GM12891 (cell line): ENCODE measurements at places on chromosomes 2 and 18.

- no peak for DNase-seq
These were observed 532.8 kb downstream of the FBXO15 start for GRCh38 chr18:73614812-73615211.

DNA sequence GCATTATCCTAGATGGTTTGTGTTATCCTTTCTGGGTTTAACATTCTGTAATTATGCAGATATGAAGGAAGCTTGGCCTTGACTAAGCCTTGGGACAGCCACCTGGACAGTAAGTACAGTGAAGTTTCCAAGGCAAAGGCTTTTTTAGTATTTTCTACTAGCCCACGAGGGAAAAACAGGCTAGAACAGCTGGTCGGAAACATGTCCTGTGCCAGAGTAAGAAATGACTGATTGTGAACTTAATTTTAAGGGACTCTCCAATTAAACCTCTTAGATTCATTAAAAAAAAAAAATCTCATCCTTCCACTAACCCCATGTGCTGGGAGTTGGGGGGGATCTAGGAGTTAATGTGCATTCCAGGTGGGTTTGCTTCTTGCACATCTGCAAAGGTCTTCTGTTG, 720.8 kb downstream of the SLC4A3 start:
- no peak for DNase-seq

GRCh38 chr2:131543385-131543891, 15.8 kb downstream of the CCDC74A start:
- no peak for DNase-seq

DNA sequence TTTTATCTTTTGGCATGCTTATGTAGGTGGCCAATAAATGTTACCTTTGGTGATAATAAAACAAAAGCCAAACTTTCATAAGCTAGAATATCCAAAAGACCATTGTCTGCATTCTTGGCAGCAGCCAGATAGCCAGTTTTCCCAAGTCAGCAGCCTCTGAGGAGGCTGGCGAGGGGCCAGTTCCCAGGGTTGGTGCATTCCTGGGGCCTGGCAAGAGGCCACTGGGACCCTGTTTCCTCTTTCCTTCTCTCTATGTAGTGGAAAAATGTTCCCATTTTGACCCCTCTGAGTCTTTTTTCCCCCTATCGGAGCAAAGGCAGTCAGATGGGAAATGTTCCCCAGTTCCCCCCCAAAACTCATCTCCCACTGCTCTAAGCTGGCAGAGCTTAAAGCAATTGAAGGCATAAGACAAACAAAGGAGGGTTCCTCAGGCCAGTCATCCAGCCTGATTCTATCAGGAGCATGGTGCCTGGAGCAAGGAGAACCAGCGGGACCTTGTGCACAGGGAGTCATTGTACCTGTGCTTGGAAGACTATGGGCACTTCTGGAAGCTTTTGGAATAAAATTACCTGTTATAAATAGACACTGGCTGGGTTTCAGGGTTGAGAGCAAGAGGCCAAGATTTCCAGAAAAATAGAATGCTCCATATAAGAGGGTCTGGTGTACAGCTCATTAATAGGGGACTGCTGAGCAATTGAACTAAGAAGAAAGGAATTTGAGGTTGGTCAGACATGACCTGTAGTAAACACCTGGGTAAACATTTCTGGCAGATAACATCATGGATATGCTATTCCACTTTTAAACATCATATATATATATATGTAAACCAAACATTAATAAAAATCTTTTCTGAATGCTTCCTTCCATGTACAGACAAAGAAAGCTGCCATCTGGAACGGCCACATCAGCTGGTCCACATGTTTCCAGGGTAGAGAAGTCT, 63.4 kb downstream of the NCKAP5 start:
- DNase-seq: no peak

DNA sequence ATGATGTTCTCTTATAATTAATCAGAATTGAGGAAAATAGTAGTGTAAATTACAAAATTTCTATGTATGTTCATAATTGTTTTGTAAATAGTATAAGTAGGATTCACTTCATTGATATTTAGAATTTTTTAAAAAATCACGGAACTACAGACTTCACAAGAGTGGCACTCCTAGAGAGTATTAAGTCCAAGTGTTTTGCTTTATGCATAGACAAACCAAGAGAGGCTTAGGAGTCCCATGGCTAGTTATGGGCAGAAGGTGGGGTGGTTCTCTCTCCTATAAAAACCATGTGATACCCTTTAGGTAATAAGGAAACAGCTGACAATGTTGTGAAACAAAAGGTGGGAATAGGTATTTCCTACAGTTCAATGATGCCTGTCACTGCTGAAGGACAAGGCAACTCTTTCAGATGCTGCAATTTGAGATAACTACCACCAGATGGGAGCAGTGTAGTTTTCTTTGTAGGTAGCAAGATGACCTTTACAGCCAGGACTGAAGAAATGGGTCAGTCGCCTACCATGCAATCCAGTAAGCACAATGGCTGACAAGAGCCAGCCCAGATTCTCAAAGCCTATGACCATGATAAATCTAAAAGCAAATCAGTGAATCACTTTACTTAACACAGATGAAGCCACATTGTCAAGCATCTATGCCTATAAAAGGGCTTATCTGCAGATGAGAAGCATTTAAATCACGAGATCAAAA, 83.9 kb downstream of the AAK1 start:
- no peak for DNase-seq

GRCh38 chr18:3224223-3224622, 4.5 kb upstream of the MYOM1 start:
- DNase-seq: no peak

- DNase-seq: no peak
These were observed 76.3 kb upstream of the ID2 start for GRCh38 chr2:8605351-8606065.

DNA sequence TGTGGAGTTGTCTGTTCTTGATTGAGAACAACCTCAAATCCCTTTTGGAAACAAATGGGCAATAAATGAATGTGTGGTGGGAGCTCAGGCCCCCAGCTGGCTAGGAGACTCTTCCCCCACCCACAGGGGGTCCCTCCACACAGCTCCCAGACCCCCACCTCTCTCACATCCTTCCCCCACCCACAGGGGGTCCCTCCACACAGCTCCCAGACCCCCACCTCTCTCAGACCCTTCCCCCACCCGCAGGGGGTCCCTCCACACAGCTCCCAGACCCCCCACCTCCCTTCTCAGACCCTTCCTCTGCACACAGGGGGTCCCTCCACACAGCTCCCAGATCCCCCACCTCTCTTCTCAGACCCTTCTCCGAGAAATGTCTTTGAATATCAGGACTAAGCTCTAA, 79.0 kb upstream of the CTDP1 start:
- DNase-seq: no peak

DNA sequence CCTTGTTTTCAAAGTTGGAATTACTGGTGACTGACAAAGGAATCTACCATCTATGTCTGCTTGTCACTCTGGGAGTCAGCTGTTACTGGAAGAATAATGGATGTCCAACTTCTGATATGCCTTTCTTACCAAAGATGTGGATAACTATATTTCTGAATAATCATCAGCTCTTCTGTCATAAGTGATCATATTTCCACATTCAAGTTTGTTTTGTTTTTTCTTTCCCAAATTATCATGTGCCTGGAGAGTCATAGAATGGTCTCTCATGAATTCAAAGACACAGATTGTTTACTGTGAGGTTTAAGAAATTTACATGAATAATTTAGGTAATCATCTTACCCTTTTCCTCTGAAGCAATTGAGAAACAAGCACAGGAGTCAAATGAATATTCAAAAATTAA, 986.7 kb upstream of the CDH2 start:
- DNase-seq: no peak

DNA sequence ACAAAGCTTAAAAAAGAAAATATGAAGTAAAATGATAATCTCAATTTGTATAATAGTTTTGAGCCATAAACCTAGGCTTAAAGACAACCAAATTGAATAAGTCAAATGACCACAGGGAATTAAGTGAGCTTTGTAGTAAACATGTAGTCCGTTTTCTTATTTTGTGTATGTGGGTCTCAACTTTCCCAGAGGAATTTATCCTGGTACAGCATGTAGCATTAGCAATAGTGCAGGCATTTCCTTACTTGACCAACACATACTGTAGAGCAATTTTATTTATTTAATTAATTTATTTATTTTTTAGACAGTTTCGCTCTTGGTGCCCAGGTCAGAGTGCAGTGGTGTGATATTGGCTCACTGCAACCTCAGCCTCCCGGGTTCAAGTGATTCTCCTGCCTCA, 37.5 kb upstream of the MTCL1 start:
- DNase-seq: no peak

DNA sequence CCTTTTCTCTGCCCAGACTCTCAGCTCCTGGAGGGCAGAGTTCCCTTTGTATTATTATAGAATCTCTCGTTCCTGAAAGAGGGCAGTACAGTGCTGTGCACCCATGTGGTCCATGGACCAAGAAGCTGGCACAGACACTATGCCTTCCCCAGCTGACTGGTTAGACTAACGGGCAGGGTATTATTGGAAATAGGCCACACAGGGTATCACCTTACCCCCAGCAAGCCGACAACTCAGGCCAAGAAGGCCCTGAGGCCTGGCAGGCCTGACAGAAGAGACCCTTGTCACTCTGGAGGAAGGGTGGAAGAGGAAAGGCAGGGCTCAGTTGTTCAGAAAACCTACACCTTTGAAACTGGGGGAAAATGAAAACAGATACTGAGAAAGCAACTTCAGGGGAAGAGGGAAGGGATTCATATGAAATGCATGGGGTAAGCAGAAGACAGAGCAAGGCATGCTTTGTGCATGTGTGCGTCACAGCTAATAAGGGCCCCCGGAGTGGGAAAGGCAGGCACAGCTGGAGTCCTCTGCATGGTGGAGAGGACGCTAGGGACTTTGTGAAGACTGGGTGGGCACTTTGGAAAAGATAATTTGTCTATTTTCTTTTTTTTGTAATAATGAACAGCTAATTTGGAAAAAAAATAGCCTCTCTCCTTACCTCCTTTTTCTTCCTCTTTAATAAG, 476.8 kb upstream of the CELF4 start:
- DNase-seq: no peak

- no peak for DNase-seq
These were observed 22.8 kb upstream of the SCN7A start for GRCh38 chr2:166516712-166517303.

DNA sequence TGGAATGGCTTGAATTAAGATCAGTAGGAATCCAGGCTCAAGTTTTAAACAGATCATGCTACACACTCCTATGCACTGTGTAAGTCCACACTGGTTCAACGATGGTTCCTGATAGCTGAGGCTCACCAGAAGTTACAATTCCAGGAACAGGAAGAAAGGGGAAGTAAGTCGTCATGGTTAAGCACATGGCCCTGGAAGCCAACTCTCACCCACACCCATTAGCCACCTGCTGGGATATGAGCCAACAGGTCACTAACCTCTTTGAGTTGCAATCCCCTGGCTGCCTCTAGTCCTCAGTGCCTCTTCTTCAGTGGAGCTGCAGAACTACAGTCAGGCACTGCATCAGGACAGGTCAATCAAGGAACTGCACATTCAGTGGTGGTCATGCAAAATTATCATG, 133.5 kb downstream of the TMEM182 start:
- no peak for DNase-seq

DNA sequence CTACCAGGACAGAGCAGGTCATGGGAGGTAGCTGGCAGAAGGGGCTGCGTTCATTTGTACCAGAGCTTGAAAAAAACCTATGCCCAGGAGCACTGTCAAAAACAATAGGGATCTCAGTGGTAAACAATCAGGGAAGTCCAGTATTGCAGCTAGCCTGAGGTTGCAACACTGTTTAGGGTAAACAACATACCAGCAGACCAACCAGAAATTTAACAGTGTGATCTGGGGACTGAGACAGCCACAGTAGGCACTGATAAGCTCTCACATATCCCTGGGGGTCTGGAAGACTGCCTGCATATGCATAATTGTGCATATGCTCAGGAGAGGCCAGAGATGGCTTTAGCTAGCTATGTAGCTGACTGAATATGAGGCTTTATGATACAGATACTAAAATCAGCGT, 12.0 kb upstream of the ZCCHC2 start:
- DNase-seq: no peak

DNA sequence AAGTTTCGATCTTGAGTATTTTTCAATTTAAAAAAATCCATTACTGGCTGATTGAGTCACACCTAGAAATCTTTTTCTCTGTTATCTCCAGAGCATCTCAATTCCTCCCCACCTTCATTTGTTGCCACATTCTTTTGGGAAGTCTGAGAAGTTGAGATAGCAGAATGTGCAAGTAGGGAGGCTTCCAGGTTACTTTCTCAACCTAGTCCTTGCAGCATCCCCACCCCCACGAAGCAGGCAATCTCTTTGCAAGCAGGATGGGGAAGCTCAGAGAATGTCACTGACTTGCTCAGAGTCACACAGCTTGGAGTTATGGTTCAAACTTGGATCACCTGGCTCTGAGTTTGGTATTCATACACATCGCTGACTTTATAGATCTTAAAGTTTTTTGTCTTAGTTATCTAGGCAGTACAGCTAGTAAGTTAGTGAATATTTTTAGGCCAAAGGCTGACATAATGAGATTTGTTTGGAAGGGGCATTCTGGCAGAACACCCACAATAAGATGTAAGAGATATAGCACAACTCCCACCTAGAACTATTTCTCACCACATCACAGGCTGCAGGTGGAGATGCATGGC, 25.9 kb upstream of the LCLAT1 start:
- DNase-seq: no peak

DNA sequence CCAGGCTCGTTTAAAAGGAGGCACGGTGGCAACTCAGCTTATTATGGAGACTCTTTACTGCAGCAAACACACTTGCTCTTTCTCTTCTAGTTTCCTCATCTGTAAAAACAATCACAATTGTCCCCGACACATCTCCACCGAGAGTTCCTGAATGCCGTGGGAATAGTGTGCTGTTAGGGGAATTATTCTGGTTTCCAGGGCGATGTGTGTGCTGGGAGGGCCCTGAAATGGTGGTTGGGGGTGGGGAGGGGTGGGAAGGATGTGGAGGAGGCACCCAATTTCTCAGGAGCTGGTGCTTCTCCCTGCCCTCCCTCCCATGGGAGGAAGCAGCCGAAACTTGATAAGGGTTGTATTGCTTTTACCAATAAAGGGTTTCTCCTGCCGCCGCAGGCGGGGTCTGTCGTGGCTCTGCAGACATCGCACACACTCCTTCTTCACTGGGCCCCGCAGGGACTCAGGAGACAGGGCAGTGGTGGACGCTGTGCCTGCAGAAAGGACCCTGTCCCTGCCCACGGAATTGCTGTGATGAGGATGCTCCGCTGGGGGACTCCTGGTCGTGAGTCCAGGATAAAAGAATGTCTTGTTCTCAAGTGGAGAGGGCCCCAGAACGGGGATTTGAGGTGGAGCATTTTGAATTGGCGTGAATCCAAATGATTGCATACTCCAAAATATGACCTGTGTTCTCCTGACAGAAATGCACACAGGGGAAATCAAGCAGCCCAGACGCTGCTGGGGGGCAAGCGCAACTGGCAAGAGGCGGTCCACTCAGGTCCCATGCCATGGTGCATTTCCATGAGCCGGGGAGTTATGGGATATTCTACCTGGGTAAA, 119.2 kb downstream of the ACKR3 start:
- no peak for DNase-seq

DNA sequence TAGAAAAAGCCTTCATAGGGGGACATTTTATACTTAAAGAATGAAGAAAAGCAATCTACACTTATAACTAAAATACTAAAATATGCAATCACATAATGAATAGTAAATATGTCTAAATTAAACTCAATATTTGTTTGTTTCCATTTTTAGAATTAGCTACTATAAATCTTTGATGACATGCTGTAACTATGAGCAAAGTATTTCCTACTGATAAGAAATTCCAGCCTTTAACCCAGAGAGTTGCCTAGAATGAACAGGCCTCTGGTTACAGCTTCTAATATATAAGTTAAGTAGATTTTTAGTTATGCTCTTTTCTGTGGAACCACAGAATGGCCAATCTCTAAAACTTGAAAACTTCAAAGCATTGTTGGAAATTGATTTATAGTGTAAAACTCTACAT, 1465.6 kb upstream of the ZEB2 start:
- DNase-seq: no peak
